Left renal pelvis (tissue), 4 donors: ENCODE measurements at places on chromosomes 5 and 9. TPM values are rescaled to one million over a fixed set of nuclear protein-coding genes. Genes with fewer than 3 reads are reported as not detected.

DNA sequence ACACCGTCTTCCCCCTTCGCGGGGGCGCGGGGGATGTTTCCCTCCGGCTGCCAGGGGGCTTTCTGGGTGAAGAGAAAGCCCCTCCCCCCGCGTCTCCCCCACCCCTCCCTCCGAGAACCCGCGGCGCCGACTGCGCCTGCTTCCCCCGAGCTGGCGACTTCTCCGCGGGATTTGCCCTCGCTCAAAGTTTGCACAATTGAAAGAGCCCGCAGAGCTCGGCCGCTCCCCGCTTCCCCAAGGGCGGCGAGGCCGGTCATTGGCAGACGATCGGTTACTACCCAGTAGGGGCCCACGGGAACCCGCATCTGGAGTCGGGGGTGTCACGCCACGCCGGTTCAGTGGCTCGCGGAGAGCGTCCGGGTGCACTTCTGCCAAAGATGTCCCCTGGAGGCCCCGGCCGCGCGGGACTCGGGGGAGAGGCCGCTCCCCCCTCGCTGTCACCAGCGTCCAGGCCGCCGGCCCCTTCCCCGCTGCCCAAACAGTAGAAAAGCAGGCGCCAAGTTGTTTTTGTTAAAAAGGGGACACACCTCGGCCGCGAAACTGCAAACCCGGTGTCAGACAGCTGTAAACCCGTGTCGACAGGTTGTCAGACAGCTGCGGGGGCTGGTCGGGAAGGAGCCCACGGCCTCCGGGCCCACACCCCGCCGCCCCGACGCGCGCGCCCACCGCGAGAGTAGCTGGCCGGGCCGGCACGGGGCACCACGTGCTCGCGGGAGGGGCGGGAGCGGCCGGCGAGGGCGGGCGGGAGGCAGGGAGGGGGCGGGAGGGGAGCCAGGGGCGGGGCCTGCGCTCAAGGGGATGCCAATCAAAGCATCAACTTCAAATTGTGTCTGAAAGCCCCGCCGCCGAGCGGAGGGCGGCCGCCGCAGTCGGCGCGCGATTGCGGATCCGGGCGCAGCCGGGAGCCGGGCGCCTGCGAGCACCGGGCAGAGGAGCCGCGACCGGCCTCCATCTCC lies at the start of gene IRX1:
Gene IRX1 (plus strand): TSS at position 827 of the 956 bp plus-strand sequence. CDS start 274 bp downstream, outside the sequence.
- DNase-seq, result no peak

- DNase-seq, result no peak
Measured at GRCh38 chr9:27538647-27539046, 9.0 kb upstream of the MOB3B start.

- no peak for DNase-seq
Measured at GRCh38 chr5:951940-952596, 56.5 kb upstream of the NKD2 start.

DNA sequence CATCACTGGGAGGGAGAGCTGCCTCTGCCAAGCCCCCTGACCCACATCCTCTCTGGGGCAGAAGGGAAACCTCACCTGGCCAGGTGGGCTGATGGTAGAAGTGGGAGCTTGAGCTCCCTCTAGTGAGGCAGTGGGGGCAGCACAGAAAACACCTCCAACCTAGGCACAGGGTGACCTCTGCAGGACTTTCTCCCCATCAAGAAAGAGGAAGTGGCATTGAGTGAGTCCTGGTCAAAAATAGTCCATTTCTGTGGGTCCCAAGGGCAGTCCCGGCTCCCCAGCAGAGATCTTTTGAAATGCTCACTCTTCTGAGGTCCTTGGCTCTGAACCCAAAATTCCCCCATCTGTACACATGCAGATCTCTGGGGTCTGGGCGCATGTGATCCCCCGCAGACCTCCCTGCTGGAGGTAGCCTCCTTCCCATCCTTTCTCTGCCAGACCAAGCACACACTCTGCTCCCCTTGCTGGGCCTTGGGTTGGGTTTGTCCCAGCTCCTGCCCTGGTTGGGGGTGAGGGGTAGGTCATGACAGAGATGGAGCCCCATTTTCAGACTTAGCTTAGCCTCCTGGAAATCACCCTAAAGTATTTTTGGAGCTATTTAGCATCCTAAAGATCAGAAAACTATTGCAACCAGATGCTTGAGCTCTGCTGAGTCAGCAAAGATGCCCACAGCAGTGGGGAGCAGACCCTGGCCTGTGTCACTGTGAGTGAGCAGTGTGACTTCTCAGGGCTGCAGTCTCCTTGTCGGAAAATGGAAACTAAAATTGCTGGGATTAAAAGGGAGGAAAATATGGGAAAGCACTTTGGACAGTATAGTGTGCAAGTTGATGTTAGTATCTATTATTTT lies 41.6 kb upstream of the LCP2 start:
- DNase-seq, result no peak

DNA sequence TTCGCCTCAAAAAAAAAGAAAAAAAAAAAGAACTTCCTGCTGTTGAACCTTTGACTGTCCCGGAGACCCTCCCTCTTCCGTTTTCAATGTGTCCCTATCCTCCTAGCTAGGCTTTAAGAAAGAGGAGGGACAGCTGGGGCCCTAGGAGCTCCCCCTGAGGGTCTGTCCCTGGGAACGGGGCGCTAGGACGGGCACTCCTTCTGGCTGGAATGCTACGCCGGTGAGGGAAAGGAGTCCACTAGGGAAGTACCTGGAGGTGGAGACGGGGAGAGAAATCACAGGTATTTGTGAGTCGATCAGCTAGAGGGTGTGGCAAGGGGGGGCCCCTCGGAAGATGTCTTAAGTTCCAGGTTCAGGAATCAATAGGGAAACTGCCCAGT lies 4.6 kb downstream of the SIT1 start:
- no peak for DNase-seq

- no peak for DNase-seq
Measured at GRCh38 chr9:36935332-36935731, 98.7 kb downstream of the PAX5 start.

GRCh38 chr9:110357505-110357904 lies 19.8 kb upstream of the TXNDC8 start:
- DNase-seq, result no peak

GRCh38 chr5:29984156-29984540 lies 1209.3 kb upstream of the CDH6 start:
- no peak for DNase-seq

- no peak for DNase-seq
Measured at GRCh38 chr9:134600836-134601638, 40.6 kb upstream of the COL5A1 start.

- no peak for DNase-seq
Measured at GRCh38 chr5:141811287-141812155, 66.7 kb downstream of the PCDH1 start.

DNA sequence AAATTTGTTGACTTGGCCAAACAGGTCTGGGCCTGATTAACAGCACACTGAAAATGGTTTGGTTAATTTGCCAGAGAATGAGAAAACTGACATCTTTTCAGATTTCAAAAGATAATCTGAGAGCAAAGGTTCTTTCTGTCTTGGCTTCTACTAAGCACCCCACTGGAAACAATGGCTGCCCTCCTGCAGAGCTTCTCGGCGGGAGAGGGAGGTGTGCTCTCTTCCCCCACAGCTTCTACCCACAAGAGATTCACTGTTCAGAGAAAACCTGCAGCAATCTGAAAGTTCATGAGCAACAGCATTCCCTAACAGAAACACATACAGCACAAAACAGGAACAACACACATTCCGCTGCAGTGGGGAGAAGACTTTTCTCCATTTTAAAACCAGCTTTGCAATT lies 3.0 kb downstream of the DNAH5 start:
- DNase-seq, result no peak

DNA sequence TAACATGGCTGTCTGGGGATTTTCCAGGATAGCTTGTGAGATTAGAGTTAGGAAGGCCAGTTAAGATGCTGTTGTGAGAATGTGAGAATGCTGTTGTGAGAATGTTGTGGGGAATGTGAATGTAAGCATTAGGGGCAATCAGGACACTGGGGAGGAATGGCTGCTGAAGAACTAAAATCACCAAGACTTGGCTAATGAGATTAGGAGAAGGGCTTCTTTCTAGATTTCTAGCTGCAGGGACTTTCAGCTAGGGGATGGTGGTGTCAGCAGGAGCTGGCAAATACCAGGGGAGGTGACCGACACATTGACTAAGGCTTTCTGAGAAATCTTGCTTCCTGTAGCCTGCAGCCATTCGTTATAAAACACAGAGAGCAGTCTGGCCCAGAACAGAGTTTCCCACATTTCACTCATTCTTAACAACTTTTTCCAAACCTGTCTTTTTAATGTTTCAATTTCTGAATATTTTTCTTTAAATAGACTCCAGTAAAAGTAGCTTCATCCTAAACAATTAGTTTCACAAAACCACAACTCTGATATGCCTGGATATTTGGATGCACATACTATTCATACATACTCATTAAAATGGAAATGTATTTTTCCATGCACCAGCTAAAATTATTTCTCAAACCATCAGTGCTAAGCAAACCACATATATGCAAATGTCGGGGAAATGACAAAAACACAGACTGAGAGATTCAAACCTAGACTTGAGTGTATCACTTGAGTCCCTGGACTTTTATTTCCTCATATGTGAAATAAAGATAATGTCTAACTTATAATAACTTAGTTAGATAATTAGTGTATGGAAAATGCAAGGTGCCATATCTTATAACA lies 89.3 kb upstream of the TNC start:
- no peak for DNase-seq

DNA sequence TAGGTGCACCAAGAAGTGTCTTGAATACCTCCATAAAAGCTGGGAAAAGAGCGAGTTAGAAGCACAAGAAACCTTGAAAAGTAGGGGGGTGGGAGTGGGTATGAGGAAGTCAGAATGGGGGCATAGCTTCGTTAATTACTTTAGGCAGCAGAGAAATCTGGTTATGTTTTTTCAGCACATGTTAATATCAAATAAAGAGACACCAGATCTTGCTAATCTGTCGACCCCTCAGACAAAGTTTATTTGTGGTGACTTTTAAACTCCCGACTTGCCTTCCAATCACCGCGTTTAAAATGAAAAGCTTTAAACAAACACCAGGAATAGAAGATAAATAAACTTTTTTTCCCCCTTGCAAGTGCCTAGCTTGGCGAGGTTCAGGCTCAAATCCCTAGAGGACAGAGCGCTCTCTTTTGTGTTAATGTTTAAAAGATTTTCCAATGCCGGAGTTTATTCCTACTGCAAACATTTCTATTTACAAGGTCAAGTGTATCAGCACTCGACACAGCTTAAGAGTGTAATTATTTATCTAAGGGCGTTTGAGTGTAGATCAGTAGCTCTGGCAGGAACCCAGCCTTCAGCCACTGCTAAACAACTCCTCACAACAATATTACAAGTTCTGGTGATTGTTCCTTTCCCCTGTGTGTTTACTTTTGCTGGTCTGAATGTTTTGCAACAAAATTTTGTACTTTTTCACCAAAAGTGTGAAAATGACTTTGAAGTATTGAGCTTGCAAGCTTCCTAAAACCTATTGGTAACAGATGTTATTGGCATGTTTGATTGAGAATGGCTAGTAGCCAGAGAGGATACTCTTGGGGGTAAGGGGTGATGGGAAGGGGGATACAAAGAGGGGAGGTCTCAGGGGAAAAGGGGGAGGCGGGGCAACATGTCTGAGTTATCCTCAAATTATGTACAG lies 3.8 kb downstream of the GAS1 start:
- no peak for DNase-seq

GRCh38 chr5:140252470-140253126 lies 50.3 kb downstream of the PFDN1 start:
- DNase-seq, result no peak

DNA sequence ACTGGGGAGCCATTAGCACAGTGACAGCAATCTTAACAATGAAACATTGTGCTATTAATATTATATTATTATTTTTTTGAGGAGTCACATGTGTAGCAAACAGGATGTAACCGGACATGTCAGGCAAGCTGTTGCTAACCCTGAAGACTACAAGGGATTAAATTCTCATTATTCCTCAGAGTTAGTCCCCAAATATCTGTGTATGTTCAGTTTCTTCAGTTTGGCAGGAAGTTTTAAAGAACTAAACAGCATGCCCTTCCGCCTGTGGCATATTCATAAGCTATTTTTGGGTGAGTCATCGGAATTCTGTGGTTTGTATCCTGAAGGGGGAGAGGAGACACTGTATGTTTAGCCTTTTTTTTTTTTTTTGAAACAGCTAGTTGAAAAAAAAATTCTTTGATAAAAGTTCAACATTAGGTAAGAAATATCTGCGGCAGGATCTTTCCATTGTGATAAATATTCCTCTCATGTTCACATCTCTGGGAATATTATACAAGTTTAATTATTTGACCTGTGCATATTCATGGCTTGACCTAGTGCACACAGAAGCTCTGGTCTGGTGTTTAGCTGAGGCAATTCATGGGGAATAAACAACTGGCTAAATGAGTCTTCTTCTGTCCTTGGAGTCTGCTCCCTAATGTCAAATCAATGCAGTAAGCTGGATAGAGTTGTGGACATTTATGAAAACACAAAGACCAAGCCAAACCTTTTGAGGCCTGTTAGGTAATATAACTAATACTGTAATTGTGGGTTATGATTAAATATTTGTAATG lies 202.7 kb upstream of the CDKN2B start:
- no peak for DNase-seq

GRCh38 chr5:31966936-31967335 lies 207.2 kb downstream of the GOLPH3 start:
- DNase-seq, result no peak

- DNase-seq, result no peak
Measured at GRCh38 chr5:61467766-61468482, 135.9 kb downstream of the ZSWIM6 start.

- no peak for DNase-seq
Measured at GRCh38 chr5:110492446-110492845, 234.0 kb downstream of the TMEM232 start.

DNA sequence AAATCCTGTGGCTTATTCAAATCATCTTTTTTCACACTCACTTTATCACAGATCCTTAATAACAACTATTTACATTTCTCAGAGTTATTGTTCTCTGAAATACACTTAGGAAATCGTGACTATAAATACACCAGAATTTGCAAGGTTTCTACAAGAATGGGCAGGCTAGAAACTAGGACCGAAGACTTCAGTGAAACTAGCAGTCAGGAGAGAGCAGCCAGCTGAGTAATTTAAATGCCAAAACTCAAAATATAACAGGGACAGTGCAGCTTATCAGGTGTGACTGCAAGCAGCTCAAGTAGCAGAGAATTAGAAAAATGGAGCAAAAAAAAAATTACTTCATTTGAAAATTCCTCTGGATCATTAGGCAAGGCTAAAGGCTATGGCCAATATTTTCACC lies 719.3 kb upstream of the ZNF608 start:
- DNase-seq, result no peak

DNA sequence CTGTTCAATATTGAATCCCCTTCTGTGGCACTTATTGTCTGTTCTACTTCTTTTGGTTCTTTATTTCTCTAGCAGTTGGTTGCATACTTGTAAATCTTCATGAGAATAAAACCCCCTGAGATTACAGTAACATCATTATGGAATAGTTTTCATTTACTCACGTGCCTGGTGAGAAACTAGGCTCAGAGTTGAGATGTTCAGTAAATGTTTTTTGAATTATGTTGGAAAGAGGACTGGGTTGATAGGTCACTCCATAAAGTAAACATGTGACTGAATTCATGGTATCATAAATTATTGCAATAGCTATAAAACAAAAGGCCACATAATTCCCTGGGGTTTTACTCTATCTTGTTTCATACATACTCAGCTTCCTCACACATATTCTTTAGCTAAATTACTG lies 174.2 kb upstream of the C9orf72 start:
- no peak for DNase-seq

Gene OXCT1
- polyA plus RNA-seq, result 53.6 TPM

Gene TMEM252
- polyA plus RNA-seq, result 8.2 TPM

Gene DDX4
- not detected for polyA plus RNA-seq

Gene TCF7
- 17.2 TPM for polyA plus RNA-seq

Gene SEMA4D
- polyA plus RNA-seq, result 61.3 TPM

Gene NEURL1B
- polyA plus RNA-seq, result 14.8 TPM

Gene TMEM245
- polyA plus RNA-seq, result 75.0 TPM
